ENCODE measurements at places on chromosomes 7 and 10.

- DNase-seq, result no peak
These were observed 53.8 kb downstream of the KCTD7 start for GRCh38 chr7:66682350-66683093.

GRCh38 chr10:27540672-27541071 is 36.6 kb downstream of the RAB18 start:
- no peak for DNase-seq

GRCh38 chr7:5435291-5436002 is 11.8 kb upstream of the TNRC18 start:
- DNase-seq, result no peak

DNA sequence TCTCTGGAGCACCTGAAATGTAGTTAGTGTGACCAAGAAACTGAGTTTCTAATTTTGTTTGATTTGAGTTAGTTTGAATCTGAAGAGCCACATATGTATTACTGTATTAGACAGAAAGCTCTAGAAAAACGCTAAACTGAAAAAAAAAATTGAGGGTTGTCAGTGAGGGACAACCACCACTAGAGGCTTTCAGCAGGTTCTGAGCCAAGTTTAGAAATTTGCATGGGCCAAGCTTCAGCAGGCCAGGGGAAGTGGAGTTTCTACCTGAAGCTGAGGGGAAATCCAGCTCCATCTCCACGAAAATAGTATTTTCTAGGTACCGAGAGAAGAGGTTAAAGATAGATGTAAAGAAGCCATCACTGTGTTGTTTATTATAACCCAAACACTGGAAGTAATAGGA is 77.9 kb upstream of the PLXNA4 start:
- no peak for DNase-seq

GRCh38 chr7:102456327-102456726 is 8.3 kb downstream of the ALKBH4 start:
- no peak for DNase-seq

DNA sequence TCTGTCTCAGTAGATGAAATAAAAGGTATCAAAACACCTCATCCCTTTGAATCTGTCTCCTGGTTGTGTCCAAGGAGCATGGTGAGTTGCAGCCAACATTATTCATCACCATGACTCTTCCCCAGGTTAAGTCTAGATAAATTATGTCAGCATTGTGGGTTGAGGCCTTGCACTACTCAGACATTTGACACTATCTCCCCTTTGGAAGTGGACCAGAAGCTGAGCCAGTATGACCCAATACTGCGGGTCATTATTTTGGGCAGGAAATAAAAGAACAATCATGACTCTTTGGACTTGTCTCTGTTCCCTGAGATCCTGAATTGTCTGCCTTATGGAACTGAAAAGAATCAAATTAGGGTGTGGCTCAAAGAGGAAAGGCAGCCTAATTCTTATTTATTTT is 168.2 kb upstream of the FAM171A1 start:
- DNase-seq, result no peak

- DNase-seq, result no peak
These were observed 10.2 kb upstream of the FAM13C start for GRCh38 chr10:59372543-59372942.

GRCh38 chr7:2893411-2893861 is 49.3 kb upstream of the GNA12 start:
- DNase-seq, result no peak

DNA sequence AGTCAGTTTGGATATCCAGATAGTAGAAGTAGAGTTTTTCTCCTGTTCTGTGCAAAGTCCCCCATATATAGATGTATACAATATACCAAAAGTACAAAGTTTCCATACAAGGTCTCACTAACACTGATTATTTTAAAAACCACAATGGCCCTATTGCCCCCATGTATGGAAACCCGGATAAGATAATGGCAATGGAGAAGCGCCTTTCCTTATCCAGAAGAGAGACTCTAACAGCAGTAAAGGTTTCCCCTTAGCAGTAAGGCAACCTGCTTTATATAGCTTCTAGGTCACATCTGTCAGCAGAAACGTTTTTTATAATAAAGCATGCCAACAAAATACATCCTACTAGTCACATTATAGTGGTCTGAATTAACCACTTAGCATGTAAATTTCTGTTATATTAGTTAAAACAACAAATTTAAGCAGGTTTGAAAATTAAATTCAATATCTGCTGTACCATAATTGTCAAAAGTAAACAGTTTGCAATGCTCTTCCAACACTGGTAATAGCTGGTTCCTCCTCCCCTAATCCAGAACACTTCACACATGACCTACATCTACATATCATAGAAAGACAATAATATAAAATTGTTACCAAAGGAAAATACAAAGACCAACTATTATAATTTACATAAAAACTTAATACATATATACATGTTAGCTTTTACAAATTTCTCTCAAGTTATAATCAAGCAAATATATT is 22.4 kb downstream of the USP6NL start:
- no peak for DNase-seq

- DNase-seq, result no peak
These were observed 3.4 kb downstream of the STYXL1 start for GRCh38 chr7:76044375-76044865.

GRCh38 chr7:158031867-158032308 is 555.7 kb downstream of the PTPRN2 start:
- no peak for DNase-seq

DNA sequence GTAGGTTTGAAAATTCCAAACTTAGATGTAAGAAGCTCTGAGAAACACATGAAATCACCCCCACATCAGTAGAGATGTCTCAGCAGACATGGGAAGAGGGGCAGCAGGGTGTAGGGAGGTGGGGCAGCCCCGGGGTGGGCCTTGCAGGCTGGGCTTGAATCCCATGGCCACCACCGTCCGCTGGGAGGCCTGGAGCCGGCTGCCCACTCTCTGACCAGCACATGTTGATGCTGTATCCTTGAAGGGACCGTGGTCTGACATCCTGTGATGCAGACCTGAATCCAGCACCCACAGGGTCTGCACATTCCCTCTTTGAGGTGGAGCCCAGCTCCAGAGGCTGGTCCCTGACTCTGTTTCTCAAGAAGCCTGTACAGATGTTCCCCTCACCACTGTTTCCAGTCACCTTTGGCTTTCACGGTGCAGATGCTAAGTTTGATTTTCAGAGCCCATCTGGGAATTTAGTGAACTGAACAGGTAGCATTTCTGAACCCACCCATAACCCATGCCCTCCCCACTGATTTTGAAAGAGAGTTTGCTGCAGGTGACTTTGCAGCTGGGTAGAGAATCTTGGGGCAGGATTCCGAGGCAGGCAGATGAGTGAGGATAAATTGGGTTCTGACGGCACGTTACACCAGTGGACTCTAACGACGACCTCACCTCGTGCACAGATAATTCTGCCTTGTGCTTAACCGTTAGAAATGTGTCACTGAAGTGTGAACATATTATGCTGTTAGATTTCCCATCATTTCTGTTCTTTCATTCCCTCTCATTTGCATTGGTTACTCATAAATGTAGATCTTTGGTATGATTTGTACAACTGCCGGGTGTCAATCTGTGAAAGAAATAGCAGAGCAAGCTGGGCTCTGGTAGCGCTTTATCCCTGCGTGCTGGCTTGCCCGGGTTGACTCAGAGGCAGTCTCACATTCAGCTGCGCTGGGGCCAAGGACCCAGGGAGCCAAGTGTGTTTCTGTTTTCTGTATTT is 45.7 kb downstream of the IKZF1 start:
- peak; percentile 76 for DNase-seq

- DNase-seq, result no peak
These were observed 105.7 kb downstream of the CDK14 start for GRCh38 chr7:90701771-90702170.

DNA sequence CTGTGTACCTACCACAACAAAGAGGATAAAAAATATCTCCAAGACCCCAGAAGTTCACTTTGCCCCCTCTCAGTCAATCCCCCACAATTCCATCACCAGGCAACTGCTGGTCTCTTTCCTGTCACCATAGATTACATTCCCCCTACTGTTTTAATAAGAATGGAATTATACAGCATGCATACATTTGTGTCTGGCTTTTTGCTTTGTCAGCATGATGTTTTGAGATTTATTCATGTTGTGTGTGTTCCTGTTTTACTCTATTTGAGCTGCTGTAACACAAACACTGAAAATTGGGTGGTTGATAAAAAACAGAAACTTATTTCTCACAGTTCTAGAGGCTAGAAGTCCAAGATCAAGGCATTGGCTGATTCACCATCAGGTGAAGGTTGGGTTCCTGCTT is 214.5 kb upstream of the IGFBP3 start:
- no peak for DNase-seq

GRCh38 chr10:6254201-6254600 is 51.5 kb downstream of the PFKFB3 start:
- DNase-seq, result no peak

DNA sequence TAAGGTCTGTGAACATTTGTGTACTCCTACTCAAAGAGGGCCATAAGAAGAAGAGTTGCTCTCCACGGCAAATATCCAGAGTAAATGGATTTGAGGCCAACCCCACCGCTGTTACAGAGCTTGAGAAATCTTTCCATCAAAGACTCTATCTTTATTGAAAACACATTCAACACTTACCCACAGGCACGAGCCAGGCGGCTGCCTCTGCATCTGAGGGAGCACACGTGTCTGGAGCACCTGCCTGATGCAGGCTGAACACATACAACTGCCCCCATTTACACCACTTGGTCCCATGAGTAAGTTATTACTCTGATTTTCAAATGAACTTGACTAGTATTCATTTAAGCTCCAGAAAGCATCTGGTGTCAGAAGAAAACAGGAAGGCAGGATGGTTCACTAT is 38.7 kb downstream of the HBP1 start:
- no peak for DNase-seq

All from activated T-cell treated with anti-CD3 and anti-CD28 coated beads, Interleukin-2, amount 50 U/mL, for 4 hours (primary cell).